ENCODE measurements at places on chromosomes 12 and 14.

DNA sequence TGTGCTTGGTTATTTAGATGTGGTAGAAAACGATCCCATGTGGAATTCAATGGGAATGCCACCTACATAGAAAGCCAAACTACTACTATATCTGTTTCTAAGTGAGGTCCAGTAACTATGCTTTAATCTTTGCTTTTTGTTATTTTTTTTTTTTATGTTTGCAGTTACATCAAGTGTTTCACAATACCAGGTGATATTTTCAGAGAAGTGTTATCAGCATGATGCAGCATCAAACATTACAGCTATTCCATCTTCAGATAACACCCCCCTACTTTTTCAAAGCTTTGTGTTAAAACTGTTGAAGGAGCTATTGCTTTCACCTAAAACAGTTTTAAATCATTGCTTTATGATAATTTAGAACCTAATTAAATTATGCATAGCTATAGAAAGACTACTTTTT is 163.8 kb upstream of the SLC16A7 start:
- no peak for DNase-seq

DNA sequence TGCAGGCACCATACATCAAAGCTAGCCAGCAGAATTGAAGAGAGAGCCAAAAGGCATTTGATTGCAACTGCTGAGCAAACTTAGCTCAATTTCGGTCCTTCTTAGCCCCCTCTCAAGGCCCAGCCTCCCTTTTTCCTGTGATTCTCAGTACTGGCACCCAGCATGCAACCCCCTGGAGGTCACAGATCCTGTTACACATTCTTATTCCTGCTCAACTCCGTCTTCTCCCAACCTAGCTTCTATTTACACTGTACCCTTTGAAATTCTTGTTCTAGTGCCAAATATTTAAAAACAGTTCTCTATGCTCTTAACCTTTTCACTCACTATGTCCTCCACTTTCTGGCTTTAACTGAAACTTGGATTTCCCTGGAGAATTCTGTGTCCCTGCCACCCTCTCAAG is 131.3 kb upstream of the CPSF6 start:
- no peak for DNase-seq

GRCh38 chr12:91467686-91468085 is 285.1 kb upstream of the DCN start:
- no peak for DNase-seq

DNA sequence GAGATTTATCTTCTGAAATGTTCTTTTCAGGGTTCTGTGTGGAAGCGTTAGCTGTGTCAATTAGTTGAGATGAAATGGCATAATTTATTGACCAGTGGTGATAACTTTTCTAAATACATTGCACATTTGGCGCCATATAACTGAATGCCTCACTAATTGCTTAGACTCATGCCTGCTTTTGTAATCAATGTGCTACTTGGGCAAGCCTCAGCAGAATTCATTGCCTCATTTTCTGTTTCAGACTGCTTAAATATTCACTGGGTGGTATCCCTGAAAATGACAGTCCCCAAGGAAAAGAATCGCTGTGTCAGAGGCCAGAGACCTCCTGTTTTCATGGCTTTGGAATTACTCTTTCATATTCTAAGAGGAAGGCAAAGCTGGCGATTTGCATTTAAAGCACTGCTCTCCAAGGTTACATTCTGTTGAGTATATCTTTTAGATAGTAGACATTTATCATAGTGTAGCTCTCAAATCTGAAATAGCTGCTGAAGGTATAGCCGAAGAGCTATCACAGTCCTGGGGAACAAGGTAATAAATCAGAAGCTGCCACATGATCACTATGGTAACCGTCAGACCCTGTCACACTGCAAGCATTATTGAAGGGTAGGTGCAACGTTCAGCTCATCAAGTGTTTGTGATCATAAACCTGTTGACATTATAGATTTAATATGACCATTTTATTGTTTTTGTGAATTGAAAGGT is 297.3 kb upstream of the E2F7 start:
- no peak for DNase-seq

DNA sequence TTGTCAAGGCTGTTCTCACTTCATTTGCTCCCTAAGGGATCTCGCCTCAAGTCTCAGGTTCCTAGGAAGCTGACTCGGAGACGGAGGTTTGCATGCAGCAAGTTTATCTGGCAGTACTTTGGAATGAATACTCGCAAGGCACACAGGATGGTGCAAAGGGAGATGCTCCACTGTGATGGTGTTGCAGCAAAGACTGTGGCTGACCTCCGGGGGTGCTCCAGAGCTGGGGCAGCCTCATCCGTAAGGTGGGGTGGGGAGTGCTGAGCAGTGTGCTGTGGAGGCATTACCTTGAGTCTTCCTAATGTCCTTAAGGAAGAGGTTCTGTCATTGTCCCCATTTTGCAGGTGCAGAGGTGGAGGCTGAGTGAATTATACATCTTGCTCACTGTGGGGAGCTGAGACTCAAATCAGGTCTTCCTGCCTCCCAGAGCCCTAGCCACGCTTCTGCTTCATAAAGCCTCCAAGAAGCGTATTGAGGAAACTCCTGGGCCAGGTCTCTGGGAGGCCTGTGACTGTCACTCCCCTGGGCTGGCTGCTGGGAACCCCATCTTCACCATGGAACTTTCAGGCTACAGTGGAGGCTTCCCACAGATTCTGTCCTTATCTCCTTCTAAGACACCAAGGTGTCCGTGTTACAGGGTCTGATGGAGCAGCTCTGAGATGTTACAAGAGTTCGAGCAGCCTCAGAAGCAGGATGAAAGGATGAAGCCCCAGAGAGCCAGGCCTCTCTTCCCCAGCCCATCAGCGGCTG is 39.5 kb downstream of the GALNT16 start:
- DNase-seq: no peak

DNA sequence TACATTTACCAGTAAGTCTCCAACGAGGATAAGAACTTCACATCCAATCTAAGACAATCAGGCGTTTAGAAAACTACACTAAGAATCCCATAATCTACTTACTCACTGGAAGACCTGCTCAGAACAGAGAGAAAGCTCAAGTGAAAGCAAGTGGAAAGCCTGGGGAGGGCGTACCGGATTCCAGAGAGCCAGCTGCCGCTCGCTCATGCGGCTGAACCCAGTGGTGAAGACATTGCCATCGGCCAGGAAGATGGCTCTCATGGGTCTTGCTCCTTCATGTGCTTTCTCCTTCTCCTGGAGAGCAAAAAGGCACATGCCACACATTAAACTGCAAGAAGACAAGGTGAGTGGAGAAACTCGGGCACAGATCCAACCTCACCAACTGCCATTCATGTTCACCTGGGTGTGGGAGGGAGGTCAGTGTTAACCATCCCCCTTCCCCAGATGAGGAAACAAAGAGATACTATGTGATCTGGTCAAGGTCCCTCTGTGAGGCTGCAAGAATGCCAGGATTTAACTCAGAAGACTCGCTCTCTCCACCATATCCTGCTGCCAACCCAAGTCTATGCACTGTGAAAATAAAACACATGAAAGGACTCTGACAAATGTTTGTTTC is 23.5 kb upstream of the SELPLG start:
- peak; percentile 63 for DNase-seq

- no peak for DNase-seq
Observed at GRCh38 chr14:32576088-32576795, 247.1 kb downstream of the AKAP6 start.

DNA sequence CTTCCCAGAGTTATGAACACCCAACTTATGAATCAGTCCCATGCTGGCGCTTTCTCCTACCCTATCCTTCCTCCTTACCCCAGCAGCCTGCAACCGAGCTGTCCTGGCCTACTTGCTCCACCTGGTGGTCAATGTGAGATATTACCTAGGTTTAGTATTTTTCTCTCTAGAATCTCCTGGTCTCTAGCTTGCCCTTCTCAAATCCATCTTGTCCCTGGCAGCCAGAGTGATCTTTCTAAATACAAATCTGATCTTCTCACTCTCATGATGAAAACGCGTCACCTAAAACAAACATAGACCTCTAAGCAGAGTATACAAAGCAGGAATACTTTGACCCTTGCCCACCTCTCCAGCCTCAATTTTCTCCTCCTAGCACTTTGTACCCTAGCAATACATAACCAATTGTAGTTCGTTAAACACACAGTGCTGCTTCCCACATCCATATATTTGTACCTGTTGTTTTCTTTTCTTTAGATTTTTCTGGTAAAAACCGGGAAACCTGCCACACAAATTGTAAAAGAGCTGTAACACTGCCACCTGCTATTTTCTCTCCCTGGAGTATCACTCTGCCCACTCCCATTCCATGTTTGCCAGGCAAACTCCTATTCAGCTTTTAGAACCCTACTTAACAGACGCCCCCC is 20.0 kb upstream of the TCP11L2 start:
- no peak for DNase-seq

DNA sequence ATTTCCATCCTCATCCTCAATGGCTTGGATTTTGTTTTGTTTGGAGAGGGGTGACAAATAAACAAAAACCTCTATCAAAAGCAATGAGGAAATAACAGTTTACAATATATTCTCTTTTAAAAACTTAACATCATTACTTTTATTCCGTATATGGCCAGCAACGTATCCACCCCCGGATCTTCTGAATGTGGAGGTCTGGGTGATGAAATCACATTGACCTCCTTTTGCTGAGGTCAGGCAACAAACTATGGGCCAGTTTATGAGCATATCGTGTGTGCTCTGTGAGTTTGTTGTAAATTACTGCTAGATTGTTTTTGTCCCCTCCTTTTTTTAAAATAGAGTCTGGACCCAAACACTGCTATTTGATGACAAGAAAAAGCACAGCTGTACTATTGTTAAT is 178.1 kb downstream of the BCAT1 start:
- DNase-seq: no peak

- no peak for DNase-seq
Observed at GRCh38 chr12:65086236-65086635, 34.9 kb downstream of the WIF1 start.

GRCh38 chr12:91387461-91388134 is 205.0 kb upstream of the DCN start:
- peak; percentile 23 for DNase-seq

- no peak for DNase-seq
Observed at GRCh38 chr14:65431951-65432350, 19.4 kb downstream of the FUT8 start.

GRCh38 chr12:10119066-10119465 is 10.9 kb downstream of the CLEC7A start:
- no peak for DNase-seq

DNA sequence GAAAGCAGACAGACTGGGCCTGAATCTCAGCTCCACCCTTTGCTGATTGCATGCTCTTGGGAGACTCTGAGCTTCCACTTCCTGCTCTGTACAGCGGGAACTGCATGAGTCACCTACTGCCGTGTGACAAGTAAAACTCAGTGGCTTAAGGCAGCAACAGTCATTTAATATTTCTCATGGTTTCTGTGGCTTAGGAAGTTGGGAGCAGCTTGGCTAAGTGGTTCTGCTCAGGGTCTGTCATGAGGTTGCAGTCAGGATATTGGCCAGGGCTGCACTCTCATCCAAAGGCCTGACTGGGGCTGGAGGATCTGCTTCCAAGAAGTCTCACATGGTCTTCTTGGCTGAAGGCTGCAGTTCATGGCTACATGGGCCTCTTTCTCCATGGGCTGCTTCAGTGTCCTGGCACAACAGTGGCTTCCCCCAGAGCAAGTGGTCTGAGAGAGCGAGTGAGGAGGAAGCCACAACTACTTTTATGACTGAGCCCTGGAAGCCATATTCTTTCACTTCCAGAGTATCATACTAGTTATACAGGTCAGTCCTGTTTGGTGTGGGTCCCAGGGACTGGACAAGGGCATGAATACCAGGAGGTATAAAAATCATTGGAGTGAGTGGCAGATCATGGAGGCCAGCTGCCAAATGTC is 49.7 kb downstream of the FAM222A start:
- no peak for DNase-seq

GRCh38 chr12:131910302-131911027 is 16.0 kb downstream of the ULK1 start:
- no peak for DNase-seq

GRCh38 chr14:99930420-99931274 is 134.6 kb upstream of the EVL start:
- no peak for DNase-seq

- no peak for DNase-seq
Observed at GRCh38 chr14:96861568-96862310, 64.6 kb downstream of the VRK1 start.
